Activated CD4-positive, alpha-beta T cell treated with anti-CD3 and anti-CD28 coated beads for 1 hour (primary cell): ENCODE measurements at places on chromosomes 6 and 20.
A peak's percentile ranks its signal among the peaks of the same experiment; 100 is the strongest.

DNA sequence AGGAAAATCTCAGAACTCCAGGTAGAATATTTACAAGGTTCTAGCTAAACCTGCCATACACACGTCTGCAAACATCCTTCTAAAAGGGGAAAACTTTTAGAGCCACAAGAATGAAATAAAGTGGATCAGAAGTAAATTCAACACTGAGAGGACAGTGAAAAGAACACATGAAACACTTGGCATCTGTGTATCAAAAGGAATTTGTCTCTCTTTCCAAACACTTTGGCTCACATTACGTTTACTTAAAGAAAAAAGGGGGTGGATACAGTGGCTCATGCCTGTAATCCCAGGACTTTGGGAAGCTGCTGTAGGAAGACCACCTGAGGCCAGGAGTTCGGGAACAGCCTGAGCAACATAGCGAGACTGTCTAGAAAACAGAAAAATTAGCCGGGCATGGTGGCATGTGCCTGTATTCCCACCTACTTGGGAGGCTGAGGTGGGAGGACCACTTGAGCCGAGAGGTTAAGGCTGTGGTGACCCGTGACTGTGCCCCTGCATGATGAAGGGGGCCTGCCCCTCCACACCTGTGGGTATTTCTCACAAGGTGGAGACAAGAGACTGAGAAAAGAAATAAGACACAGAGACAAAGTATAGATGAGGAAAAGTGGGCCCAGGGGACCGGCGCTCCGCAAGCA is 35.4 kb downstream of the NINL start:
- no peak for DNase-seq

DNA sequence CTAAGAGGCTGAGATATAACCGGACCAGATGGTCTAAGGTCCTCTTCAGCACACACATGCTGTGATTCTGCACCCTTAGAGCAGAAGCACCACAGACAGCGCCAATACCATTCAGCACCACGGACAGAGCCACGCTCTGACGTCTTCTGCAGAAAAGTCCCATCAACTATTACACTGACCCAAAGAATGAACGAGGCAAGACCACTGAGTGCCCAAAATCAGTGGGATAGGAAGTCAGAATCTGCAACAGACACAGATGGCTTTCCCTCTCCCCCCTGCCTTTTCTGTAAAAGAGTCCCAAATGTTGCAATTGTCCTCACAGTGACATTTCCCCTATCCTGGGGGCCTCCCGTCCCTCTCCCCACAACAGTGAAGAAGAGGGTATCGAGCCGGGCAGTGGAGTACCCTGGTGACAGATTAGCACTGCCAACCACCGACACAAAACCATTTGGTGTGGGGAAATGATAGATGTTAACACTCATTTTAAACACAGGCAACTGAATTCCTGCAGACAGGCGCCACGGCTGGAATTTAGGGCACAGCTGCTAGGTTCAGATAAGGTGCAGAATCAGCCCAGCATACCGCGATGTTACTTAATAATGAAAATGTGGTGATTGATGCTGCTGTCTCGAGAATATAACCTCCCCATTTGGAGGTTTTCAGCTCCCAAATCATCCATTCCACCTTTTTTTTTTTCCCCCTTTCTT is 66.6 kb upstream of the CTNNBL1 start:
- no peak for DNase-seq

- DNase-seq: no peak
These were observed 18.5 kb upstream of the FOXC1 start for GRCh38 chr6:1591243-1591642.

DNA sequence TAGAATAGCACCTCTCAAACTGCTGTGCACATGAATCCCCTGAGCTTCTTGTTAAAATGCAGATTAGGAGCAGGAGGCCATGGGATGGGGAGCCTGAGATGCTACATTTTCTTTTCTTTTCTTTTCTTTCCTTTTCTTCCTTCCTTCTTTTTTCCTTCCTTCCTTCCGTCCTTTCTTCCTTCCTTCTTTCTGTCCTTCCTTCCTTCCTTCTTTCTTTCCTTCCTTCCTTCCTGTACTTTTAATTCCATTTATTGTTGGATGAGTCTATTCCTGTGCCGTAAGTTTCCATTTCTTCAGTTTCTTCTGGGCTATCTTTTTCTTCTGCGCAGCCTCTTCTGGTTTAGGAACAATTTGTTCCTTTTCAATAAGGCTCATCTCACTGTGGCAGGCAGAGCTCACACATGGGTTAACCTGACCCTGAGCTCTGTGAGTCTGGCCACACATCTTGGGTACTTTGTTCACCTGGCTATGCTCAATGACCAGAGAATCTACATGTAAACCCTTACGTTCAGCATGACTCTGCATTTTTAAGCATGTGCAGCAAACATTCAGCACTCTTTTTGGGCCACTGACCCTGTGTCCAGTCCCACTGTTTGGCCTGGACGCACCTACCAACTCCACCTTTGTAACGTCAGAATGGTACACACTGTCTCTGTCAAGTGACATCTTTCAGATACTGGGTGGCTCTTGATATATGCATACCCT is 114.7 kb upstream of the INSM1 start:
- DNase-seq: no peak

DNA sequence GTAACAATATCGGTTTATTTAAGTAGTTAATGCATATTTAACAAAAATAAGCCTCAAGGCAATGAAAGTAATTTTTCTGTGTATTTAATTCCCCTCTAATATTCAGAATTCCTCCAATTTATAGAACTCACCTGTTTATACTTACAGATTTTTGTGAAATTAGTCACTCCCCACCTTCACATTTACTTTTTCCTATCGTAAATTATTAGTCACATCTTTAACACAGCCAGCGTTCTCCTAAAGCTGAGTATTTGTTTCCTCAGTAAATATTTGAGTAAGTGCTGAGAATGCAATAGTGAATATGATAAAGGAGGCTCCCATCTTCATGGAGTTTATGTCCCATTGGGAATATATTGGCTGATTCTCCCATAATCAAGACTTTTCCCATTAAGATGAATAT is 88.0 kb downstream of the SYCP2 start:
- DNase-seq: no peak

DNA sequence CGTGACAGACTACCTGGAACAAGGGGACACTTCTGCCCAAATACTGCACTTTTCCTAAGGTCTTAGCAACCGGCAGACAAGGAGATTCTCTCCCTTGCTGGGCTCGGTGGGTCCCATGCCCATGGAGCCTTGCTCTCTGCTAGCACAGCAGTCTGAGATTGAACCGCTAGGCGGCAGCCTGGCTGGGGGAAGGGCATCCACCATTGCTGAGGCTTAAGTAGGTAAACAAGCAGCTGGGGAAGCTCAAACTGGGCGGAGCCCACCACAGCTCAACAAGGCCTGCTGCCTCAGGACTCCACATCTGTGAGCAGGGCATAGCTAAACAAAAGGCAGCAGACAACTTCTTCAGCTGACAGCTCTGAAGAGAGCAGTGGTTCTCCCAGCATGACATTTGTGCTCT is 87.8 kb upstream of the ASCC3 start:
- DNase-seq: no peak

GRCh38 chr20:48684501-48685041 is 143.2 kb downstream of the PREX1 start:
- DNase-seq: no peak

DNA sequence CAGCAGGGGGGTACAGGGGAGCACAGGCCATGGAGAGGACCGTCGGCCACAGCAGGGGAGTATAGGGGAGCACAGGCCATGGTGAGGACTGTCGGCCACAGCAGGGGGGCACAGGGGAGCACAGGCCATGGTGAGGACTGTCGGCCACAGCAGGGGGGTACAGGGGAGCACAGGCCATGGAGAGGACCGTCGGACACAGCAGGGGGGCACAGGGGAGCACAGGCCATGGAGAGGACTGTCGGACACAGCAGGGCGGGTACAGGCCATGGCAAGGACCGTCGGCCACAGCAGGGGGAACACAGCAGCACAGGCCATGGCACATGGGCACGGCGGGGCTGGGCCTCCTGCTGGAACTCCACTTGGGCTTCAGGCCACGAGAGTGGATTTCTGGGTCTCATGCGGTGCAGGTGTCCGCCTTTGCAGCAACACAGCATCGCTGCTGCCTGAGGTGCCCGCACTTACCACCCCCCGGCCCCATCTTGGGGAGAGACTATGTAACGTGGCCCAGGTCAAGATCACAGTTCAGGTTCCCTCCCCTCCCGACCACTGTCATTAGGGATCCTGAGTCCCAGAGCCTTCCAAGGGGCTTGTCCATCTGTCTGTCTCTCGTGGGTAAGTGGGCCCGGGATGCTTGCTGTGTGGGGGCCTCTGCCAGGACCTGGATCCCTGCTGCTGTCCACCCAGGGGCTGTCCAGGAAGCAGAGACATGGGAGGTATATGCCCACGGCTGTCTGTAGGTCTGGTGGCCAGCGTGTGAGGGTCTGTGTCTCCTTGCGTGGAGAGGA is 2.5 kb downstream of the NPBWR2 start:
- DNase-seq: no peak

- DNase-seq: no peak
These were observed 63.0 kb upstream of the NCOA3 start for GRCh38 chr20:47438464-47439381.

DNA sequence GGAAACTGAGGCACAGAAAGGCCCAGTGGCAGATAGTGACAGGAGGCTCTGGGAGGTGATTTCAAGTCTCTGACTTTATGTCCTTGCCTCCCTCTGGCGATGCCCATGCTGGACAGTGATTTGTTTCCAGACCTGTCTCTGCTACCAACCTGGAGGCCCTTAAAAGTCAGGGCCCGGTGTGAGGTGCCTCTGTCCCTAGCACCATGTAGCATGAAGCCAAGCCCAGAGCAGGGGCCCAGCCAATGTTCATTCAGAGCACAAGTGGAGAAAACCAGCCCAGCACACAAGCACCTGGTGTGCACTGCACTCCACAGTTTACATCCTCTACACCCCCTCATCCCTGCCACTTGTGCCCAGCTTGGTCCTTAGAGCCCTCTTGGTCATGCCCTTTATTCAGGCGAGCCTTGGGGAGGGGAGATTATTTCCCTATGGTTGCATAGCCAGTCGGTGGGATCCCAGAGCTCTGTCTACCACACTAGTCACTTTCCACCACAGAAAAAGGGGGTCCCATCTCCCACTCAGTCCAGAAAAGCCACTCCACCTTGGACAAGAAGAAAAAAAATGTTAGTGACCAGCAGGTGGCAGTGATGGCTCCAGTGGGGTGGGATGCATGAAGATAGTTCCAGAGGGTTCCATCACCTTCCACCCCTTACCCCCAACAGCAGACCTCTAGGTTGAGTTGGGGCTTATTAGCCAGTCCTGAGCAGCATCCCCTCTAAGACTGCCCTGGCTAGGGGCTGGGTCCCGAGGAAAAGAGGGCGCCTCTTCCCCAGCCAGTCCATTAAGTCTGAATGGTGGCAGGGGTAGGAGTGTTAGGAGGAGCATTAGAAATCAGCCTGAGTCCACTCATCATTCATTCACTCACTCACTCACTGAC is 30.9 kb downstream of the KIAA1755 start:
- no peak for DNase-seq

- DNase-seq: no peak
These were observed 53.7 kb upstream of the ZNF217 start for GRCh38 chr20:53647286-53647821.

GRCh38 chr6:136784910-136785746 is 7.1 kb downstream of the MAP3K5 start:
- DNase-seq: no peak

- DNase-seq: no peak
These were observed 71.3 kb upstream of the STXBP5 start for GRCh38 chr6:147132889-147133288.

DNA sequence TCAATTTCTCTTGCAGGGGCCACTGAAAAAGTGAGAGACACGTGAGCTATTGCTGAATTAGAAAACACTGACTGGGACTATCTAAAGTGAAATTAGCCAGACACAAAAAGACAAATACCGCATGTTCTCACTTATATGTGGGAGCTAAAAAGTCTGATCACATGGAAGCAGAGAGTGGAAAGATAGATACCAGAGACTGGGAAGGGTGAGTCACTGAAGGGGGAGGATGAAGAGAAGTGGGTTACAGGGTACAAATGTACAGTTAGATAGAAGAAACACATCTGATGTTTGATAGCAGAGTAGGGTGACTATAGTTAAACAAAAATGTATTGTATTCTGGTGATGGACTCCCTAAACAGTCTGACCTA is 13.4 kb downstream of the CST3 start:
- DNase-seq: no peak

DNA sequence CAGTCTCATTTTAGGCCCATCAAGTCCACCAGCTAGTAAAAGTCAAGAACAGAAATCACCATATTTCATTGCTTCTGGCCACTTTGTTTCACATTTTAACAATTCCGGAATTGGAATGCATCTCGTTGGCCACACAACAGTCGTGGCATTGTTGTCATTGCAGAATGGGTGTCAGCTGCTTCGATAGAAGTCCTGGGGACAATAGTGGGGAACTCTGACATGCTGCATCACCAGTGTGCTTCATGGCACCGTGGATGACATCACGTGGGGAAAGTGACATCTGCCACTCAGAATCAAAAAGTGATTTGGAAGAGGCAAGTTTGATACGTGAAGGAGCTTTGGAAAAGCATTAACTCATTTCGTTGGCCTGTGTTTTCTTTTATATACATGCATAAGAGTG is 43.8 kb upstream of the XRN2 start:
- DNase-seq: no peak

- no peak for DNase-seq
These were observed 228.5 kb downstream of the SLC24A3 start for GRCh38 chr20:19440660-19441527.

DNA sequence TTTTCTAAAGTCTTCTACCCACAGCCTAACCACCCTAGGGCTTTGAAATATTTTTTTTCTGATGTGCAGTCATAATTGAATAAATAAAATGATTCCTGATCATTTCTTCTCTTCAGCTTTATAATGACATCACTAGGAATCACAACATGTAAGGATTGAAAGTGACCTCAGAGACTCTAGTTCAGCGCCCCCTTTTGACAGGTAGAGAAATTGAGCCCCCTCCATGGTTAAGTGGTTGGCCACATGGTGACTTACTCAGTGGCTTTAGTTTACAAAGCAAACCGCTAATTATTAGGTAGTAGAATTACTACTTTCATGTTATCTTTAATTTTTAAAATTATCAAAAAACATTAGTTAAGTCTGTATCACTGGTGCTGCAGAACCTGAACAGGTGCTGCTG is 13.3 kb upstream of the SLC2A12 start:
- no peak for DNase-seq

DNA sequence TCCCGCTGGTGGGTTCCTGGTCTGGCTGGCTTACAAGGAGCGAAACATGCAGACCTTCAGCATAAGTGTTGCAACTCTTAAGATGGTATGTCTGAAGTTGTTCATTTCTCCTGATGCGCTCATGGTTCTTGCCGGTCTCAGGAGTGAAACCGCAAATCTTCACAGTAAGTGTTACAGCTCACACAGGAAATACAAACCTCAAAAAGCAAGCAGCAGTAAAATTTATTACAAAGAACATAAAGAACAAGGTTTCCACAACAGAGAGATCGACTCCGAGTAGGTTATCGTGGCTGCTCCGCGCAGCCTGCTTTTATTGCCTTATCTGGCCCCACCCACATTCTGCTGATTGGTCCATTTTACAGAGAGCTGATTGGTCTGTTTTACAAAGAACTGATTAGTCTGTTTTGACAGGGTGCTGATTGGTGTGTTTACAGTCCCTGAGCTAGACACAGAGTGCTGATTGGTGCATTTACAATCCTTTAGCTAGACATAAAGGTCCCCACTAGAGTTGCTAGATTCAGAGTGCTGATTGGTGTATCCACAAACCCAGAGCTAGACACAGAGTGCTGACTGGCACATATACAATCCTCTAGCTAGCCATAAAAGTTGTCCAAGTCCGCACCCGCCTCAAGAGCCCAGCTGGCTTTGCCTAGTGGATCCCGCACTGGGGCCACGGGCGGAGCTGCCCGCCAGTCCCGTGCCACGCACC is 39.2 kb downstream of the TRIM27 start:
- peak; percentile 65 for DNase-seq

- no peak for DNase-seq
These were observed 154.0 kb upstream of the LAMP5 start for GRCh38 chr20:9360431-9360830.
